Stimulated activated CD4-positive, alpha-beta T cell treated with anti-CD3 and anti-CD28 coated beads, Interleukin-4, amount 100 ng/mL, for 48 hours (primary cell): ENCODE measurements at places on chromosomes 3 and 15.

GRCh38 chr3:851098-851790, 241.6 kb upstream of the CNTN6 start:
- DNase-seq: no peak

DNA sequence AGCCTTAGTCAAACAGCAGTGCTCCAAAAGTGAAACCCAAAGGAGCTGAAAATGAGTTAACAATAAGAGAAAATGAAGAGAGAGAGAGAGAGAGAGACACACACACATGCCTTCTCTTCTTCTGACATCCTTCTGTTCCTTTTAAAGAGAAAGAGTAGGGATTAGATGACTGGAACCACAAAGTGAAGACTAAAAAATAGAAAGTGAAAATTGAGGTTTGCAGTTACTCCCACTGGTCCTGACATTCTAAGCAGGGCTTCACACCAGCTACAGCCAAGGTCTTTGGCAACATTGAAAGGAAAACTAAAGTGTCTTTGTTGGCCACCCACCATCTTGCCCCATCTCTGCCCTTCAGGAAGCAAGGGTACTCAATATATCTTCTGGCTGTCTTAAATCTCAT, 59.2 kb downstream of the USP50 start:
- no peak for DNase-seq

DNA sequence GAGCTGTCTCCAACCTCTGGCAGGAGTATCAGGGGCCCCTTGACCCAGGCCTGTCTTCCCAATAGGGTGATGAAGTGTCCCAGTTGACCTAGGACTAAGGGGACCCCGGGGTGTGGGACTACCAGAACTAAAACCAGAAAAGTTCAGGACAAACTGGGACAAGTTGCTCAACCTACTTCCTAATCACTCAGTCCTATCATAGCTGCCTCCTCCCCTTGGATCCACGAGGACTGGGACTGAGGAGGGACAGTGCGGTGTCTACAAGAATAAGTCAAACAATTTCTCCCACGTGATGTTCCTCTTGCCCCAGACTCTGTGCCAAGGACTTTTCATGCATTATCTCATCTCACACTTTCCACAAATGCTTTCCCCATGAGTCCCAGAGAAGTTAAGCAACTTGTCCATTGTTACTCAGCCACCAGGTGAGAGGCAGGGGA, 49.4 kb upstream of the SLCO2A1 start:
- no peak for DNase-seq

DNA sequence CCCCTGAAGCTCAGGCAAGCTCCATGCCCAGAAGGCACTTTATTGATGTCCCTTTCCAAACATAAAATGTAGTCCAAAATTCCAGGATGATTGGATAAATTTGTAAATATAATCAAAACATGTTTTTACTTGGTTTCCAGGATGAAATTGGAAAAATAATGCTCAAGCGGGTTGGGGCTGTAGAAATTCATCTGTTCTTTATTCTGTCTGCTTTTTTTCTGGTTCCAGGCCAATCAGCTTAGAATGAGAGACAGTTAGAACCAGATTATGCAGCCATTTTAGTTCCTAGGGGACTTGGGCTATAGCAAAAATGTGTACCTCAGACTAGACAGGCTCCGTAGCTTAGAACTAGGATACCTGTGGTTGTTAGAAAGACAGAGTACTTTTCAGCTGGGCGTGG, 450.8 kb downstream of the MCTP2 start:
- no peak for DNase-seq

- no peak for DNase-seq
Observed at GRCh38 chr3:156259896-156260295, 139.5 kb downstream of the KCNAB1 start.

DNA sequence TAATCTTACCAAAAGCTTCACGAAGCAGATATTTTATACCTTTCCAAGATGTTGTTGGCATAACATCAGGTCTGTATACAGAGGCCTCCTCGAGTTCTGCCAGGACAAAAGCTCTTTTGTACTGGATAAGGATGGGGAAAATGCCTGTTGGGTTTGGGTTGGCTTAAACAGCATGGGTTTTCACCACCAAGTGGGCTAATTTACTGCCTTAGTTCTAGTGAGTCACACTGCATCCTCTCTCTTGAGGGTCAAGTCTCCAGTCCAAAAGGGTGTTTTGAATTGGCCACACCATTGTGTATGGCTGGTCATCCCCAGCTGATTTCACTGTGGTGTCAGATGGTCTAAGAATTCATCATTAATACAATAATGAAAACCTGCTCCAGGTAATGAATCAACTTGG, 26.1 kb upstream of the BHLHE40 start:
- DNase-seq: no peak

- no peak for DNase-seq
Observed at GRCh38 chr3:107600780-107601179, 78.0 kb downstream of the BBX start.

DNA sequence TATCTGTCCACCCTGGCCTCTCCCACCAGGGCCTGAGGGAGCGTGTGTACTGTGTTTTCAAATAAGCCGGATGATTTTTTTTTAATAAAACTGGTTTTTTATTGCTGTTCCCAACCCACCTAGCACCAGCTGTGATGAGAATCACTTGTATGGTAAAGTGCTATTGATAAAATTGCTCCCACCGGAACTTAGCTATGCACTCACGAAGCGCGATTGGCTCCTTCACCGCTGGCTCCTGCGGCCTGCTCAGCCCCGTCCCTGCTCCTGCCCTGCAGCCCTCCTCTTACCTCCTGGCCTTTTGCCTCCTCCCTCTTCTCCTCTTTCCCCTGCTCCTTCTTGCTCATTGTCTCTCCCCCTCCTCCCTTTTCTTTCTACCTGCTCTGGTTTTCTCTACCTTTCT, 183.7 kb downstream of the TLE3 start:
- no peak for DNase-seq

GRCh38 chr3:35648347-35648746, 9.0 kb downstream of the ARPP21 start:
- DNase-seq: no peak

DNA sequence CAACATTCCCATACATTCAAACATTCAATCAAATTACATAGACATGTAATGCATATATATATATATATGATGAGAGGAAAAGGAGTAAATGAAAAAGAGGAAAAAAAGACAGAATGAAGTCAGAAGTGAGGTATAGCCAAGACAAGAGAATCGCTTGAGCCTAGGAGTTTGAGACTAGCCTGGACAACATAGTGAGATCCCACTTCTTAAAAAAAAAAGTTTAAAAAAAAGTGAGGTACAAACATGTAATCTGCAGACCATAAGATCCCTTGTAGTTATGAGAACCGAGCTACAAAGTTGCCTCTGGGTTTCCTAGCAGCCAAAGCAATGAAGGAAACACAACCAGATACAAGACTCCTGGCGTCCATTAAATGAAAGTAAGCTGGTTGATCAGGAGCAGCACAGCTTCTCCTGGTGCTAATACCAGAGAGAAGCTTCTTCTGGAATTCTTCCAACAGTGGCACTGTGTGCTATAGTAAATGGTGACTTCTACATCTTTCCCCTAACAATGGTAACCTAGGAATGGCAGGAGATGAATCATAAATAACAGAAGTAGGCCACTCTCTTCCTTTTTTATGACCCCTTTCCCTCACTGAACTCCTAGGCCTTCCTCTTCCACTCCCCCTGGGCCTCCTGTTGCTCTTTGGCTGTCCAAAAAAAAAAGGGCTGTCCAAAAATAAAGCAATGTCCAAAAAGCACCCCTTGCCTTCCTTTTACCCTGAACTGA, 3.5 kb downstream of the KCNMB3 start:
- DNase-seq: no peak

GRCh38 chr3:133563816-133564215, 9.7 kb upstream of the CDV3 start:
- no peak for DNase-seq
